Heart left ventricle (tissue), 16 donors: ENCODE measurements at places on chromosomes 4 and X. TPM values are rescaled to one million over a fixed set of nuclear protein-coding genes. Genes with fewer than 3 reads are reported as not detected.

- no peak for DNase-seq
Observed at GRCh38 chrX:6708676-6709380, 173.9 kb upstream of the VCX3A start.

The RHOXF2B gene
- not detected for total RNA-seq

The TRIM60 gene
- not detected for total RNA-seq

- no peak for DNase-seq
Observed at GRCh38 chrX:114774691-114775090, 190.8 kb downstream of the HTR2C start.

DNA sequence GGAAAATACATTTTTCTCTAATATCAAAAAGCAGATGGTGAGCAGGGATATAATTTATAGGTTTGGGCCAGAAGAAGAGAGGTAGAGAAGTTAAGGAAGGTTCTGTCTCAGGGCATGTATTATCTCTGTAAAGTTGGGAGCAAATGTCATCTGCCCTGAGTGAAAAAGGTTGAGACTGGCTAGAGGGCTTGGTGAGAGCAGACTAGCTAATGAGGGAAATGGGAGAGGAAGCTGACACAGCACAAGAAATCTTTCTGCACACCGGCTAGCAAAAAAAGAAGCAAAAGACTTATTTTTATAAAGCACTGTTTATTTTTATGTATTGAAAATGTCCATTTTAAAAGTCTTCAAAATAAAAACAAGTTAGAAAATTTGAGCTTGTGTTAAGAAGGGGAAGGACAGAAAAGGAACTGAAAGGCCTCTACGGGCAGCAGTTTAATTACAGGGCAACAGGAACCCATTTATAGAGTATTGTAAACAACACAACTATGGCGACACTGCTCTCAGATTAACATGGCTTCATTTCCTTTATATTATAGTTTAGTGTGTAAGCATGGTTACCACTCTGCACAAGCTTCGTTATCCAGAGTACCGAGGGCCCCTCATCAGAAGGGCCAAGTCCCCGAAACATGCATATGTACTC, 17.4 kb downstream of the CD40LG start:
- no peak for DNase-seq

- DNase-seq = no peak
Observed at GRCh38 chrX:103157496-103158316, 57.2 kb upstream of the BEX4 start.

The KIT gene
- 4.7 TPM for total RNA-seq

The ASIC5 gene
- not detected for total RNA-seq
